Femur (tissue), 1 donor: ENCODE measurements at places on chromosomes 12 and 14.
A peak's percentile ranks its signal among the peaks of the same experiment; 100 is the strongest.

DNA sequence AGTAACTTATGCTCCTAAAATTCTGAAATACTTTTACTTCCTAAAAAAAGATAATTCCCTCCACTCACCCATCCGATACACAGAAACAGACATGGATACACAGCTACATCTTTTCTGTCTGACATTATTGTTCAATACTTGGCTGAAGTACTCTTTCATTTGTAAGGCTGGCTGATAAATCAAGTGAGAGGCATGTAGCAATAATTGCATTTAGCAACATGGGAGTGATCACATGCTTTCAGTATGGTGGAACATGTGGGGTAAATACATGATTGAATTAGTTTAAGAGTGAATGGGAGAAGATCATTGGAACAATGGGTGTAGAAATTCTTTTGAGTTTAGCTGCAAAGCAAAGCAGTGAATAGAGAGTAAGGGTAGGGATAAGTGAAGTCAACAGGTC is 25.6 kb downstream of the PTPRQ start:
- DNase-seq, result no peak

GRCh38 chr12:31033681-31034080 is 40.0 kb upstream of the DDX11 start:
- no peak for DNase-seq

- DNase-seq, result no peak
Observed at GRCh38 chr12:87320724-87321123, 708.5 kb downstream of the C12orf50 start.

DNA sequence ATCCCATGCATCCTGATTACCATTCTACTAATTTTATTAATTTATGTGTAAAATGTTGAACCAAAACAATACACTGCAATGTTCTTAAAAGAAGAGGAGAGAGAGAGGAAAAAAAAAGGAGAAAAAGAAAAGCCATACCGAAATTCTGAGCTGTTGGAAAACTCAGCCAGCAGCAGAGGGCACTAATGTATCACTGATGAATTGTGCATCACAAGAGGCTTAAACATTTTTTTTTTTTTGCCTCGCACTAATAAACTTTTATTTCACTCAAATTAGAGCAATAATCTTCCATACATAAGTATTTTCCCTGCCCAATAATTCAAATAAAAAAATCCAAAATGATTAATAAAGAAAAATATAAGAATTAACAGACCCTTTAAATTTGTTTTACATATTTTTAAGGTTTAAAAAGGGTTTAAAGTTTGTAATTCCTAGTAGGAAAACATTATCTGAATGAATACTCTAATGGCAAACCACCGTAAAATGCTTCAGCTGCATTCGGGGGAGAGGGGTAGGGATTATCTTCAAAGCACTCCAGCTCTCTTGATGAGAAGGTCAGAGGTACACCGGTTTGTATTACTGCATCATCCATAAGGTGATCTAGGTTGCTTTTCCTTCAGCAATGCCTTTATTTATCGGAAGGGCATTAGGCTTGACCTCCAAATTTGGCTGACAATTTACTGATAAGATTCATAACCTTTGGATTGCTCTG is 41.9 kb downstream of the ATP23 start:
- DNase-seq, result peak; percentile 65

DNA sequence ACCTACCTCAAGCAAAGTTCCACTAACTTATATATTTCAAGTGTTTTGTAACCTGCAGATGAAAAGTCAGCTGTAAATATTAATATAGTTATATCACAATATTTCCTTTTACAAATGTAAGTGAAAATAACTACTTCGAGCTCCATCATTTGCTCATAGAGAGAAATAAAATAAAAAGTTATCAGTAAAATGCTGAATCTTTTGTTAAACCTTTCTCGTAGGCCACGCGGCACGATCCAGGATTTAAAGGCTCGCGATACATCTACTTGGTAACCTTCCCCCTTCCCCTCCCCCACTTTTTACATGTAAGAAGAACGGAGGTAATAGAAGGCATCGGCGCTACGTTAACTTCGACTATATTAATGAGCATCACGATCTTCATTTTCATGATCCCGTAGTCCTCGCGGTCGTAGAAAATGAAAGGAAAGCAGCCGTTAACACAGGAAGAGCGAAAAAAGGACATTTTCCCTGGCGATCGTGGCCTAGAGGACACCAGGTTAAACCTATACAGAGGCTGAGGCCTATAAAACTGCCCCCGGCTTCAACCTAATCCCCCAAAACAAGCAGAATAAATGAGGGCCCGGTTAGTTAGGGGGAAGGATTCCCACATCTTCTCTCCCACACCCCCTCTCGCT is 508 bp downstream of the HNRNPC start:
- DNase-seq, result peak; percentile 55

DNA sequence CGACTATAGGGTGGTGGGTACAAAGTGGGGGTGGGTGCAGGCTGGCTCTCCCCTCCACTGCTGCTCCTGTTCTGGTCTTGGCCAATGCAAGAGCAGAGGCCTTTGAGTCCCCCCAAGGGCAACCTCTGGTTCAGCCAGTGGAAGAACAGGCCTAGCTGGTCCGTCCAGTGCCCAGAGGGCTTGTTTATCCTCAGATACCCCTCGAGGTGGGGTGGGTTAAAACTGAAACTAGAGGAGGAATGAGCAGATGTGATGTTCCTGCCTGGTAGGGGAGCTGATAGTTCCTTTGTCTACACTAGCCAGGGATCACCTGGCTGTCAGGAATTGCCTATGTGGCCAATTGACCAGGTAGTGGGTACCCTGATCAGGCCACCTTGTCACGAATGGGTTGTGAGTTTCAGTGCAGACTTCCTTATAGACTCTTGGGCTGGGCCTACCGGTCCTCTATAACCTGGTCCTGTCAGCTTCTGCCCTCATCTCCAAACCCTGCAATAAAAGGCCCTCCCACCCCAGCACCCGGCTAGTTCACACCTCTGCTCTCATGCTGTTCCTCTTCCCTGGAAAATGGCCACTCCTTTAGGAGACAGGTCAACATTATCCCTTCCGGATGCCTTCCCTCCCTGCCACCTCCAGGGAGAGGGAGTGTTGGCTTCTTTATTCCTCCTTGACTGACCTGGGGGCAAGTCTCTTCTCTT is 10.7 kb upstream of the HSP90AA1 start:
- no peak for DNase-seq

DNA sequence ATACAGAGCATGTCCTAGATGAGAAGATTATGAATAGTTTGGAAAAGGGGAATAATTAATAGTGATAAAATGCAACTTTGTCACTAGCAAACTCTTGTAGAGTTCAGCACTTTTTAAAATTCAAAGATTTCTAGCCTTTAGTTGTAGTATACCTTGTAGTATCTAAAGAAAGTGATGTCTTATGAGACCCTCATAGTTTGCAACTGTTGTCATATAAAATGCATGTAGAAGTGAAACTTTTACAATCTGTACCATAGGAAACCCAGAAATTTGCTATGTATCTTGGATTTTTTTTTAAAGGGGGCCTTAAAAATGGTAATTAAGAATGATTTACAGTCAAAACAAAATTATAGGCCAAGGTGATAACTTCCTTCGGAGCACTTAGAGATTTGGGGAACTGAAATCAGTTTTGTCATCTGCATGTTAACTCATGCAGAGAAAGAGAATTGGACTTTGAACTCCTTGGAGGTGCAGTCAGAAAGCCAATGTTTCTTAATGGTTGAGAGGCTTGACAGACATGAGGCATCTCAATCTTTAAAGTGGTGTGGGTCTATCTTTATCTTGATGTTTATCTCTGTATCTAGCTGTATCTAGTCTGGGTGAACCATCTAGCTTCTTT is 1.3 kb downstream of the LRRK2 start:
- DNase-seq, result no peak

GRCh38 chr12:39365364-39366001 is 77.4 kb downstream of the KIF21A start:
- DNase-seq, result no peak

DNA sequence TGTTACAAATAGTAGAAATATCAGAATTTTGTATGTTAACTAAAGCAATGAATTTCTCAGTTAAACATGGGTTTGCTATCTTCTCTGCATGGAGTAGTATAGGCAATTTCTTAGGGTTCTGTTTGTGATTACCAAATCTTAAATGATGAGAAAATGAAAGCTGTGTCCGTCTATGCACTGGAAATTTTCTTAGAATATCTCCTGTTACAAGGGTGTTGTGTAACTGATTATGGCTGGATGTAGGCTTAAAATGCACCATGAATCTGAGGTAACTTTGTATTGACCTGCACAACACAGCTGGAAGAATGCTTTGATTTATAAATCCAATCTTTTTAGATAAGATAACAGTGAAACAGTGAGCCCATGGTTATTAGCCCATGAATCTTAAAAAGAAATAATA is 17.8 kb downstream of the TRIP11 start:
- DNase-seq, result no peak

GRCh38 chr12:58443981-58444371 is 476.3 kb downstream of the LRIG3 start:
- DNase-seq, result peak; percentile 21

GRCh38 chr14:35301735-35302528 is 9.8 kb downstream of the PSMA6 start:
- no peak for DNase-seq

- no peak for DNase-seq
Observed at GRCh38 chr12:120342175-120343038, 14.8 kb upstream of the PLA2G1B start.

- DNase-seq, result peak; percentile 92
Observed at GRCh38 chr12:6953442-6954315, 2.5 kb downstream of the PTPN6 start.

DNA sequence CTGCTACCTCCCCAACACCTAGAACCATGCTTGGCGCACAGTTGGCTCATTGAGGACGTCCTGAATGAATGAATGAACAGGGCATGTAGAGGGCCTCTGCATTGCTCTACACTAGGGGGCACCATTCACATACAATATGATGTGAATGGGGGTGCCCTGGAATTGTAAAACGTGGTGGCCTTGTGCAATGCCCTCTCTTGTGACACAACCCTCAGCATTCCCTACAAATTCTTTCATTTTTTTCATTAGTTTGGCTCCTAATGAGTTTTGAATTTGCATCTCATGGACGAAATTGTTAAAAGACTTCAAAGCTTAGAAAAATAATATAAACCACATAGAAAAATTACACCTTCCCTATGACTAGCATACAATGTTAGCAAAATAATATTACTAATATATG is 2.3 kb upstream of the DIO2 start:
- no peak for DNase-seq

- DNase-seq, result no peak
Observed at GRCh38 chr14:98578204-98578603, 693.8 kb downstream of the BCL11B start.

- no peak for DNase-seq
Observed at GRCh38 chr12:77167801-77168200, 102.4 kb upstream of the E2F7 start.

- DNase-seq, result peak; percentile 90
Observed at GRCh38 chr12:124940393-124941169, 26.1 kb upstream of the UBC start.

- no peak for DNase-seq
Observed at GRCh38 chr14:99119554-99120525, 152.2 kb downstream of the BCL11B start.

- DNase-seq, result peak; percentile 77
Observed at GRCh38 chr12:122980183-122981035, at the start of gene ARL6IP4. ARL6IP4 (plus strand) TSS chr12:122980681; CDS start chr12:122981140, 459 bp downstream.

DNA sequence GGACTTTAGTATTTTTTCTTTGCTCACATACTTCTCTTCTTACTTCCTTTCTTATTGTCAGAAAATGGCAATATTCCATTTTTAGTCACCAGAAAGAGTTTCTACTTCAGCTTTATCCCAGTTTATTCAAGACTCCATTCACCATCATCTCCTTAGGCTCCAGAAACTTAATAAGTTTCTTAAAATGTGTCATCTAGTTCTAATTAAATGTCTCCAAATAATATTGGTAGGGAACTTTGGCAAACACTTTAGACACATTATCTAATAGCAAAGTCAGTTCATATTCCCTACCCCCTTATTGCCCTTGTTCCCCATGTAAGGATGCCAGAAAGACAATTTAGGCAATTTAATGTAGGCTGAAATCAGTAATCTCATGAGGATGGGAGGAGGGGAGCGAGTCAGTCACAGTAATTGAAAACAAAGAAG is 15.1 kb downstream of the EPYC start:
- DNase-seq, result no peak

GRCh38 chr12:39777465-39777864 is 157.9 kb upstream of the ABCD2 start:
- no peak for DNase-seq

DNA sequence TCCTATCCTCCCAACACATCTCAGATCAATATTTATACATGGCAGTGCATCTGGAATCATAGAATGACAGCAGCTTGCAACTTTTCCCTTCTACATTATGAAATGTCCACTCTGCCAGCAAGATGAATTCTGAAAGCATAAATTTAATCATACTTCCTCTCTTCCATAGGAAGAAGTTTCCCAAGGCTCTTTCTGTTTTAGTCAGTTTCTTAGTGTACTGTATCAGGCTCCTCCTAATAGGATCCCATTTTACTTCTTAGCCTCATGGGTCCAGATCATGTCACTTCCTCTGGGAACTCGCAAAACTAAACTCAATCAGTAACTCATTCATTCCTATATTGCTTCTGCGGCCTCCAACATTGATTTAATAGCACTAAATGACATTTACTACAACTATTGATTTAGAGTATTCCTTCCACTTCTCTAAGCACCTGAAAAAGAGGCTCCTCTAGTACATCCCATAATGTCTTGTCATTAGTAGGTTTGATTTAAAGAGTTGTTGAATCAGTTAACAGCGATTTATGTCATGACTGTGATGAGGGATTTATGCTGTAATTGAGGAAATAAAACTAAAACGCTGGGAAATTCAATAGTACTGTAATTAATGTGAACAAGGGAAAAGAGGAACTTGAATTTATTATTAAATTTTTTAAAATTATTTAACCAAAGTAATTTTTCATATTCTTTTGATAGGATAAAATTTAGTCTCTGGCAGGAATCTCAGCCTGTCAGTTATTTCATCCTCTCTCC is 4.0 kb downstream of the CLEC1A start:
- no peak for DNase-seq

- peak; percentile 89 for DNase-seq
Observed at GRCh38 chr14:90419200-90419599, 22.4 kb downstream of the CALM1 start.

- DNase-seq, result no peak
Observed at GRCh38 chr14:51957950-51958349, 31.4 kb upstream of the RTRAF start.

DNA sequence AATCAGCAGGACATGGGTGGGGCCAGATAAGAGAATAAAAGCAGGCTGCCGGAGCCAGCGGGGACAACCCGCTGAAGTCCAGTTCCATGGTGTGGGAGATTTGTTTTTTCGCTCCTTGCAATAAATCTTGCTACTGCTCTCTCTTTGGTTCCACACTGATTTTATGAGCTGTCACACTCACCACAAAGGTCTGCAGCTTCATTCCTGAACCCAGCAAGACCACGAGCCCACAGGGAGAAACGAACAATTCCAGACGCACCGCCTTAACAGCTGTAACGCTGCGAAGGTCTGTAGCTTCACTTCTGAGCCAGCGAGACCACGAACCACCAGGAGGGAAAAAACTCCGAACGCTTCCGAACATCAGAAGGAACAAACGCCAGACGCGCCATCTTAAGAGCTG is 2.8 kb upstream of the CNIH1 start:
- peak; percentile 38 for DNase-seq

- DNase-seq, result no peak
Observed at GRCh38 chr14:71606575-71606974, 325.7 kb upstream of the RGS6 start.
